Right hindlimb (tissue), 1 donor: ENCODE measurements at places on chromosomes 5 and 9.

DNA sequence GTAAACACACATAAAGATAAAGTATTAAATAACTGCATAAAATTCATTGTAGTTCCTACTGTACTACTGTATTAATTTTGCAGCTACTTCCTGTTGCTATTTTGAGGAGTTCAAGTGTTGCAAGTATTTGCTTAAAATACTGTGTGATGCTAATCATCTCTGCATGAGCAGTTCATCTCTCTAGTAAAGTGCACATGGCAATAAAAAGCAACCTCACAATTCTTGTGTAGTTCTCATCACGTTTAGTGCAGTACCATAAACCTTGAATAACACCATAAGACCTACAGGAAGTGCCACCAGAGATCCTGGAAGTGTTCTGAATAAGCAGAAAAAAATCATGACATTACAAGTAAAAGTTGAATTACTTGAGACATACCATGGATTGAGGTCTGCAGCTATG is 34.6 kb downstream of the CPLANE1 start:
- no peak for DNase-seq

DNA sequence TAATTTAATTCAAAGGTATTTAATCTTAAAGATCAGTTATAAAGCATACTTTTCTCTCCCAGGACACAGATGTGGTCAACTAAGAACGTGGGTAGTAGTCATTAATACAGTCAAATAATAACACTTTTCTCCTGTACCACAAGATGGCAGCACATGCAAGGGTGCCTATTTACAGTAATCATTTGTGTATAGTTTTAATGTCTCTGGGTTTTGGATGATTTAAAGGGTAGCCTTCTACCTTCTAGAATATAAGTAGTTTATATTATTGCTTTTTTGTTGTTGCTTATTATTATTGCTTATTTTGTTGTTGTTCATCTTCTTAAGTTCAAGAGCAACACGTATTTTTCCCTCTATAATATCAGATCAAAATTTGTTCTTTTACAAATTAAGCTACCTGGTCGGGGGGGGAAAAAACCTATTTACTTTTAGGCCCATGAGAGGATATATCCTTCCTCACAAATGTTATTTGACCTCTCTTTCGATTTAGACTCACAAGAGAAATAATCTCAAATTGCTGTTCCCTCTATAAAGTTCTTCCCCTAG is 59.6 kb upstream of the SLC27A6 start:
- DNase-seq: peak; percentile 62

GRCh38 chr5:132790201-132790865 is 13.3 kb upstream of the SEPTIN8 start:
- no peak for DNase-seq

DNA sequence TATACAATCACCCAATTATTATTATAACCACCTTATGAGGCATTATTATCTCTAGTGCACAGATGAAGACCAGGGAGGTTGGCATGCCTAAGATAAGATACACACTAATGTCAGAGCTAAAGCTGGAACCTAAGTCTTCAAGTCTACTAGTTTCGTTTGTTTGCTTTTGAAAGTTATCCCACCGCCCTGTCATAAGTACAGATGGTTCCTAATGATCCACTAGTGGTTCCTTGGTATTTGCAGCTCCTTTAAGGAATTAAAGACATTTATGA is 14.1 kb downstream of the NDUFA8 start:
- DNase-seq: no peak

GRCh38 chr9:20557285-20557684 is 65.0 kb downstream of the MLLT3 start:
- DNase-seq: no peak

- no peak for DNase-seq
Observed at GRCh38 chr9:97956331-97956730, 18.4 kb upstream of the HEMGN start.

DNA sequence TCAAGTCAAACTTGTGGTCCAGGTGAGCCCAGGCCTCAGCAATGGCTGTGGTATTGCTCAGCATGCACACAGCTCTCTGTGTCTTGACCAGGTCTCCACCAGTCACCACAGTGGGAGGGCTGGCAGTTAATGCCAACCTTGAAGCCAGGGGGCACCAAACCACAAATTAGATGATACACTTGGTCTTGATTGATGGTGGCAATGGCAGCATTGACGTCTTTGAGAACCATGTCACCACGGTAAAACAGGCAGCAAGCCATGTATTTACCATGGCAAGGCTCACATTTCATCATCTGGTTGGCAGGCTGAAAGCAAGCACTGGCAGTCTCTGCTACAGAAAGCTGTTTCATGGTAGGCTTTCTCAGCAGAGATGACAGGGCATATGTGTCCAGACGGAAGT is 40.0 kb downstream of the NIM1K start:
- no peak for DNase-seq

DNA sequence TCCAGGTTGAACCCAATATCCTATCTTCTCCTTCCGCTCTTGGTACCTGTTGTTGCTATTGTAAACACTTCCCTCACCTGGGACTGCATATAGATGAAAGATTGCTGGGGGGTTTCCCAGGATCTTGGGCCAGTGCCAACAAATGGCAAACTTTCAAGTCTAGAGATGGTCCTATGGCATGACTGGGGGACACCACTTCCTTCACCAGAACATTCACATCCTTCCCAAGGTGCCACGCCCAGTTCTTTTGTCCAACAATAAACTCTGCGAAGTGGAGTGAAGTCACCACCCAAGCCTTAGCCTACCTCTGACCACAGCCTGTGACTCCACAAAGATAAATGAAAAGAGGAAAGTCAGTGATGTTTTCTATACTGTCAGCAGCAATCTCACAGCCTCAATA is 34.4 kb downstream of the DOCK8 start:
- DNase-seq: no peak

DNA sequence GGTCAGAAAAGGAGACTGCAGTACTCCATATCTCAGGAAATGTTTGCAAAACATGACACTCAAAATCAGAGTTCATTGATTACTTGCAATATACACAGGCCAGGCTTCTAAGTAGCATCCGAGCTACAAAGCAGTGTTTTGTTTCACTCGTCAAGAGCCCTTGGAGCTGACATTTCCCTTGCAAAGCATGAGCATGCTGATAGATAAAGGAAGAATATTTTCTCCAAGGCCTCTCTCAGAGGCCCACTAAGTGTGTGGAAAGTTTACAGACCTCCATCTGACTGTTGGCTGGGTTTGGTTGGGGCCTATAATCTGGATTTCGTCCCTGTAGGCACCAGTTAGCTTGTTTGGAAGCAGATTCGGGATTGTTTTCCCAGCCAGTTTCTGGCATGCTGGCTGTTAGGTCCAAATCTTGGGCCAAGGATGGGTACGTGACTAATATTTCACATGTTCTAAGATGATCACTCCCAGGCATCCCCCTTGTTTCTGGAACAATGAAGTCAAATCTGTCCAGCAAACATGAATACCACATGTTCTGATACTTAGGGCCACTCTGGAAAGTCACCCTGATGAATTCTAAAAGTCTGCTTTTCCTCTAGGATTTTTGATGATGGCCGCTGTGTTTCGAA is 161.3 kb downstream of the RFK start:
- no peak for DNase-seq

GRCh38 chr9:93654351-93654961 is 78.1 kb downstream of the PHF2 start:
- peak; percentile 14 for DNase-seq

DNA sequence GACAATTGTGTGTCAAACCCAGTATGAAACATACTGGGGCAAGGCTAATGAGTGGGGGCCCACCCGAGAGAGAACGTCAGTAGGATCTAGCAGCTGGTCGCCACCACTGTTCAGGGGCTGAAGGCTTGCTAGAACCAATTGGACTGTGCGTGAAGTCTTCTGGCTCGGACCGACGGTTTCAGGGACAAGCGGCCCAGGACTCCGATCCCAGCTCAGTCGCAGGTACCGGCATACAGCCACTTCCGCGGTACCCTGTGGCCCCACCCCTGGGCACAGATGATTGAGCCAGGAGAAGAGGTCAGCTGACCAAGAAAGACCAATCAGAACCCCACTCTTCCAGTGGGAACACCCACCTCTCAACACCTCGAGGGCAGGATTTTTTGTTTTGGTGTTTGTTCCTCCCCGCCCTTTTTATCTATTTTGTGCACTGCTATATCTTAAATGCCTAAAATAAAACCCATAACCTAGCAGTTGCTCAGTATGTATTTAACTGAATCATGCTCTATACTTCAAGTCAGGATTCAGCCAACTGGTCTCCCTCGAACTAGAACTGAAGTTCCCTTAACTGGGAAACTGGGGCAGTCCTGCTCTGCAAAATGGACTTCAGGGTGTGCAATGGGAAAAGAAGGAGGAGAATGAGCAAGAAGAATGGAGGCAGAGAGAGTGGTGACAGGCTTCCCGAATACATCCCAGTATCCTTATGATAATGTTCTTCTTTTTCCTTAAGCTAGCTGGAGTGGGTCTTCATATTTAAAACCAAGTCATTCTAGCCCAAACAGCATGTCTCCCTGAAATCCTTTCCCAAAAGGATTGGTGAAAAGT is 21.1 kb upstream of the CPEB4 start:
- no peak for DNase-seq
